ENCODE measurements at places on chromosomes 16 and 17.

GRCh38 chr16:49014277-49015224 is 267.1 kb downstream of the CBLN1 start:
- DNase-seq, result no peak

GRCh38 chr17:79500745-79501618 is 109.9 kb downstream of the RBFOX3 start:
- DNase-seq, result no peak

DNA sequence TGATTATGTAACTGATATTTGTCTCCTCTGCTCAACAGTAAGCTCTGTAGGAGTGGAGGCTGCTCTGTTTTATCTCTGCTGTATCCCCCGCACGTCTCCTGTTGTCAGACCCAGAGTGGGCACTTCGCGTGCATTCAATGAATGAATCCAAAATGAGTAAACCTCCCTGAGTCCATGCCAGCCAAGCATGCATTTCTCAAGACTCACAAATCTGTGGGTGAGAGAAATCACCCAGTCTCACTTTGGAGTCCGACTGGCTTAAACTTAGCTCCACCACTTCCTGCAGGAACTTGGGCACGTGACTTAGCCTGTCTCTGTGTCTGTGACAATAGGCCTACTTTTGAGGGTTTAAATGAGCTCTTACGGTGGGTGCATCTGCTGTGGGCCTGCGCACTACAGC is 3.7 kb downstream of the PNPO start:
- DNase-seq, result peak; percentile 25

DNA sequence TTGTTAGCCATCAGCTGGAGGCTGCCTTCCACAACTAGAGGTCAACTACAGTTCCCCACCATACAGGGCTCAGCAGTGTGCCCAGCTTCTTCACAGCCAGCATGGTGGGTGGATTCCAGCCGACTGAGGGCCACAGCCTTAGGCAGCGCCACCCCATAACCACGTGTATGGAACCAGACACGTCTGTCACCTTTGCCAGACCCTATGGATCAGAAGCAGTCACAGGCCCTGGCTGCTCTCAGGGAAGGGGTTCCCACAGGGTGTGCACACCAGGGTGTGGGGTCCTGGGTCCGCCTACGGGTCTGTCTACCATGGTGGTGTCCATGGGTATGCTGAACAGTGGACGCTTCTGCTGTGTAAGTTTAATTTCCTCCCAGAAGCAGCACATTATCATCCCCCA is 265.0 kb upstream of the FOXF1 start:
- no peak for DNase-seq

DNA sequence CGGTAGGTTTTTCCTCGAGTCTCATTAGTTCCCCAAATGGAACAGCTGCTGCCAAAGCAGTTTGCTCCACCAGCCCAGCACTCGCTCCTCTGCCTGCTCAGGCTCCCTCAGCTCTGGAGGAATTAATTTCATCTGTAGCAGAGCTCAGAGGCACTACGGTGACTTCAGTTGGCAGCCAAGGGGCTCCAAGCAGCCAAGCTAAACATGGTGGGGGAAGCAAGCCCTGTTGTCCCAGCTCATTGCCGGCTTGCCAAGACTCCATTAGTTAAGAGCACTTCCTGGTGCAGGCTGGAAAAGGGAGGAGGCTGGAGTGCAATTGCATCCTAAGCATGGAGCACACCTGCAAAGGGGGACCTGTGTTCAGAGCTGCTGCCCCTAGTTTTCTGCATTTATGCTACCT is 78.7 kb upstream of the GPRC5B start:
- DNase-seq, result no peak

DNA sequence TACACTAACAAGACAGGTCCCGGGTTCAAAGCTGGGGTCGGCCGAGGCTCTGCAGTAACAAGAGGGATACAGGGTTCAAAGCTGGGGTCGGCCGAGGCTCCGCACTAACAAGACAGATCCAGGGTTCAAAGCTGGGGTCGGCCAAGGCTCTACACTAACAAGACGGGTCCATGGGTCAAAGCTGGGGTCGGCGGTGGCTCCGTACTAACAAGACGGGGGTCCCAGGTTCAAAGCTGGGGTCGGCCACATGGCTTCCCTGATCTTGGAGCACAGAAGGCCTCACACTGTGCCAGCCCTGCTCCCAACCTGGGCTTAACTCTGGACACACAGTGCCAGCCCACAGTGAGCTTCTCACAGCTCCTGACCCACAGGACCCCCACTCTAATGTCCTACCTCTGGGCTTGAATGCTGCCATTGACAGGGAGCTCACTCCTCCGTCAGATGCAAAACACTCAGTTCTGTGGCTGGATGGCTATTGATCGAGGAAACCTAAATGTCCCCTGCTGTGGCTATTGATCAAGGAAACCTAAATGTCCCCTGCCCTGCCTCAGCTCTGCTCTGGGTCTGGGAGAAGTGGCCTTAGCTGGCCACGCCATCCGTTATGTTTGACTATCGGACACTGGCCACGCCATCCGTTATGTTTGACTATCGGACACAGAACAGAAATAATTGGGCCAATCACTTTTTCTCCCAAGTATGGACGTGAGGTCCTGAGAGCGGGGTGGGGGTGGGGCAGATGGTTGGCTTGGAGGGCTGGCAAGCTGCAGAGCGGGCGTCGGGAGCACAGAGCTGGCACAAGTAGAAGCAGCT is 54.6 kb upstream of the DOC2B start:
- no peak for DNase-seq

GRCh38 chr16:47258874-47259461 is 115.2 kb upstream of the NETO2 start:
- DNase-seq, result peak; percentile 10

Data from AG10803 (cell line).